Right cardiac atrium (tissue), 5 donors: ENCODE measurements at places on chromosomes 13 and 19. TPM values are rescaled to one million over a fixed set of nuclear protein-coding genes. Genes with fewer than 3 reads are reported as not detected.

Gene TSKS
- total RNA-seq, result 1.3 TPM

Gene PDE4A
- 14.2 TPM for total RNA-seq

Gene APC2
- 0.69 TPM for total RNA-seq

Gene ANGPTL4
- total RNA-seq, result 5.9 TPM

Gene GRK1
- total RNA-seq, result 0.66 TPM

Gene DNAJC15
- 21.8 TPM for total RNA-seq

Gene RYR1
- 1.1 TPM for total RNA-seq

Gene RFXAP
- 4.6 TPM for total RNA-seq

Gene LNX2
- total RNA-seq, result 15.3 TPM

Gene CAPS
- 8.9 TPM for total RNA-seq

Gene FOXA3
- not detected for total RNA-seq

Gene RAB3A
- total RNA-seq, result 41.5 TPM

Gene FAM124A
- 5.5 TPM for total RNA-seq

Gene FFAR1
- not detected for total RNA-seq

Gene HCN2
- 15.8 TPM for total RNA-seq

DNA sequence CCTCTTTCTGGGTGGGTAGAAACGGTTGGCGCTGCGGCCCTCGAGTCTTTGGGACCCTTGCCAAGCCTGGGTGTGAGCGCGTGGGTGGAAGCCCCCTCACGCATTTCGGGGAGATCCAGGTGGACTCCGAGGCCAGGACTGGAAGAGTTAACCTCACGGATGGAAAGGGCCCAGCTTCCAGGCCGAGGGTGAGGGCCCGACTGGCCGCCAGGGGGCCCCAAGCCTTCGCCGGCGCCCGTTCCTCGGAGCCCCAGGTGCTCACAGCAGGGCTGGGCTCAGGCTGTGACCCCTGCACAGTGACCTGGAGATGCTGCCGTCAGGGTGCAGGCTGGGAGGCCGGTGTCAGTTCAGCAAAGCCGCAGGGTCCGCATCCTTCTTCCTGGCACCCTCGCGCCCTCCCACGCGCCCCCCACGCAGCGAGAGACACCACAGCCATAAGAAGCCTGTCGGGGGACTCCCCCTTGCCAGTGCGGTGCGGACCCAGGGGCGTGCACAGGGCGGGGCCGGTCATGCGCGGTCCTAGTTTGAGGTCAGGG, 34.2 kb upstream of the TMEM255B start:
- peak; percentile 89 for DNase-seq

DNA sequence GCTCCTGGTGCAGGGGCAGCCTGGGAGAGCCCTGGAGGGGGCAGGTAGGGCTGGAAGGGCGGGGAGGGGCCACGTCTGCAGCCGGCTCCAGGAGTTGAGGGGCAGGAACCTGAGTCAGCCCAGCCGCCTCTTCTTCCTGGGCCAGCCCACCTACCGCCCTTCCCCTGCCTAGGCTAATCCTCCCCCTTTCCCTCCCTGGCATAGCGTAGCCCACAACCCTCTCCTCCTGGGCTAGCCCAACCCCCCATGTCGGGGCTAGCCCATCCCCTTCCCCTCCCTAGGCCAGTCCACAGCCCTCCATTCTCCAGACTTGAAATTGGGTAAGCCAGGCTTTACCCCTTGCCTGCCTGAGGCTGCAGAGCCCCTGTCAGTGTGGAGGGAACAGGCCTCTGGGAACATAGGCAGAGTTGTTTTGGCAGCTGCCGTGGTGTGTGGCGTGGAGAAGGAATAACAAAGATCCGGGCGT, 20.6 kb upstream of the WDR18 start:
- no peak for DNase-seq

DNA sequence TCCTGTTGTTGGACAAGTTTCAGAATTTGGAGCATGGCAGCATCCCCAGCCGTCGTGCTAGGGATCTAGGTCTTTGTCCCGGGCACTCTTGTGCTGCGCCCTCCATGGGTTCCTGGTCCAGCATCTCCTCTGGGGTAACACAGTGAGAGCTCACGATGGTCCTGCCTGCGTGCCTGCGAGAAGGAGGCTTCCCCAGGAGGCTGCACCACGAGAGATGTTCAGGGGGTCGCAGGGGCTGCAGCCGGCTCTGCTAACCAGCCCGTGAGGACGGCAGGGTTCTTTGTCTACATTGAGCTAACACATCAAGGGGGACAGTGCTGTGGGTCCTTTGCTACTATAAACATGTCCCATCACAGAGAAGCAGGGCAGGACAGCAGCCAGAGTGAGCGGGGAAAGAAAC, 103.9 kb upstream of the SOX1 start:
- DNase-seq, result no peak

- DNase-seq, result no peak
These were observed 1881.5 kb upstream of the PCDH20 start for GRCh38 chr13:63297163-63297562.

- DNase-seq, result no peak
These were observed 16.0 kb upstream of the CYP4F2 start for GRCh38 chr19:15913830-15914229.

- peak; percentile 33 for DNase-seq
These were observed 4.9 kb upstream of the PDE4C start for GRCh38 chr19:18230941-18231734.

DNA sequence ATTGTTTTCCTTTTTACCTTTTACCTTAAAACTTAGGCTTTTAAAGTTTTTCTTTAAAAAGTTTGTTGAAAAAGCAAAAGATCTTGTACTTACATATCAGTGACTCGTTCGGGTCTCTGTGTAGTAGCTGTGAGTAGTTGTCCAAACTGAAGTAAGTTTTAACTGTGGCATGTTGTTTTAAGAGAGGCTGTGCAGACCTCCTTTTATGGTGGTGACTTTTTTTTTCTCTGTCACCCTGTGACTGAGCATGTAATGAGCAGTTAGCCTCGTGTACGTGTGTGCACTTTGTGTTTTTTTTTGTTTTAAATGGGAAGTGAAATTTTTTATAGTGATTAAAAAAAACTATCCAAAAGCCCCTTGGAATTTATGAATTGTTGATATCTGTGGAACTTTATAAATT, at the start of gene GPR183:
Gene GPR183 (minus strand): TSS at position 153 of the 400 bp plus-strand sequence. CDS start 11,254 bp downstream, outside the sequence.
- no peak for DNase-seq

DNA sequence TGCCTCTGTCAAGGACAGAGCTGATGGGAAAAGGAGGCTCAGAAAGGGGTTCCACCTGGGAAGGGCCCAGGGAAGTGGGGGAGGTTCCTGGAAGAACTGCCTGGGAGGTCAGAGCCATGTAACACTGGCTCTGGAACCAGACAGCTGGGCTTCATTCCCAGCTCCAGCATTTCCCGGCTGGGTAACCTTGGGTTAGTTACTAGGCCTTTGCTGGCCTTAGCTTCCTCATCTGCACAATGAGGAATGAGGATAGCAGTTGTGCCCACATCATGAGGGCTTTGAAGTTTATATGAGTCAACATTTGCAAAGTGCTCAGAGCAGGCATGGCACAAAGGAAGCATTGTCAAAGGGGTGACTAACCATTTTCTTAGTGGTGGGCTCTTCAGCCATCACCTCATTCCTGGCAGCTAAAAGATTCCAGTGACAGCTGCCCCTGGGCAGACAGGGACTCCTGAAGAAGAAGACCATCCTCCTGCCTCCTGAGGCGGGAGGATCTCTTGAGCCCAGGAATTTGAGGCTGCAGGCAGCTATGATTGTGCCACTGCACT, 1.7 kb upstream of the DNAJB1 start:
- DNase-seq, result no peak

DNA sequence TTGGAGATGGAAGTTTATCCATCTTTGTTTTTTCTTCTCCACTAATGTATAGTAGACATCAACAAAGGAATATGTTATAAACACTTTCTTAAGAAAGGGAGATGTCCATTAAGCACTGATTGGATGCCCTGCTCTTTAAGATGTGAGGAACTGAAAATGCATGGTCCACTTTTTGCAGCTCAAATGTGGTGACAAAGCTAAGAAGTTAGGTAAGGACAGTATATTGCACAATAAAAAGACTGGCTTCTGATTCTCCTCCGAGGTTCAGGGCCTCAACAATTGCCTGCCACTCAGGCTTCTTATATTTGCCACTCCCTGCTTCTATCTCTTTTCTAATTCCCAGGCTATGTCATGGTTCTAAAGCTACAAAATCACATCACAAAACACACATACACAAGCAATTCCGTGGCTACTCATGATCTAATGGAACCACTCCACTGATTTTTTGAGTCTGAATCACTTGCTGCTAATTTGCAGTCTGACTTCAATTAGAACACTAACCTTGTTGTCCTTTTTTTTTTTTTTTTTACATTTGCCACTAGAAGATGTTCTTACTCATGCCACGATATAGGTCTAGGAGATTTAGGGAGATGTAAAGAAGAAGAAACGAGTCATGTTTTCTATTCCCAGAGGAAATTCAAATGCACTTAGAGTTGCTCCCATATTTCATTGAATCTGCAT, 29.6 kb upstream of the TNFSF11 start:
- no peak for DNase-seq

DNA sequence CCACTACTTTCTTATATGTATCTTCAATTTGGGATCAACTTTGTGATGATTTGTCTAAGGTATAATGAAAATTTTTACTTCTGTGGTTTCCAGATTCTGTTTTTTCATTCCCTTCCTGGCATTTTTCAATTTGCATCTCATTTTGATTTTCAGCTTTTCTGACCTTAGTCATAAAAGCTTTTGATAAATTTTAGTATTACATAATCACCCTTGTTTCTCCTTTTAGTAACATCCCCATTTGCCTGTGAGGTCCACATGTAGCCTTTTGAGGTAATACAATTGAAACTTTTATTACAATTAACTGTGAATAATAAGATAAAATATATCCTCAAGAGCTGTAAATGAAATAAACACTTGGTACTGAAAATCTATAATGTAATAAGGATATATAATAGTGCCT, 31.2 kb downstream of the LACC1 start:
- DNase-seq, result no peak

- no peak for DNase-seq
These were observed 147.9 kb downstream of the PAN3 start for GRCh38 chr13:28286263-28286662.

DNA sequence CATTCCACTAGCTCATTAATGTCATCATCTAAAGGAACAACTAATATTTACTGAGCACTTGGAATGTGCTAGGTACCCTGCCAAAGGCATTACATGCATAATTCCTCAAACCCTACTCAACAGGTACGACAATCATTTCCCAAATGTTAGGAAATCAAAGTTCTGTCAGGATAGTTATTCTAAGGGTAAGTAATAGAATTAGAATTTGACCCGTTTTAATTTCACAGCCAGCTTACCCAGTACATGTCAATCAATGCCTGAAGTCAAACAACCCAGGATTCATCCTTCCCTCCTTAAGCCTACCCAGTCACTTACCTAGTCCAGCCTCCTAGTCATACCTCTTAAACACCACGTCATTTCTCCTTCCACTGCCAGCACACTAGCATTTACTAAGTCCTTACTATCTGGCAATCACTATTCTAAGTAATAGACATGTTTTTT, 2.4 kb downstream of the LNX2 start:
- no peak for DNase-seq

DNA sequence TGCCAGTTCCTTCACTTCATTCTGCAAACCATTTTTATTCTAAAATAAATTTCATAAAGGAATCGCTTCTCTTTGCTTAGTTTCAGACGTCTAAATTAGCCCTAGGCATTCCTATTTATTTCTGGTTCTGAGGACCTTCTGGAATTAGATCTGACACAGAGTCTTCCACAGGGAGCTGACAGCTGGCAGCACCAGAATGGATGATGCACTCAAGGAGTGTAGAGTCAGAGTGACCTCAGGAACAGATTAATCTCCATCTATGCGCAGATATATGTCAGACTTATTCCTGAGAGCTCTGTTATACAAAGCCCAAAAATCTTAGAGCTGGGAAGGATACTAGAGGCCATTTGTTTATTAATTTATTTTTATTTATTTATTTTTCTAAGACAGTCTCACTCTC, 450.8 kb downstream of the HS6ST3 start:
- DNase-seq, result no peak

GRCh38 chr13:43425234-43425633, 361.5 kb downstream of the ENOX1 start:
- DNase-seq, result no peak

GRCh38 chr13:52882785-52883184, 34.3 kb upstream of the PCDH8 start:
- DNase-seq, result no peak
